NCI-H187 treated with DMSO at 0.1 percent for 48 hours (cell line): ENCODE measurements at places on chromosomes 2 and 18.

- no peak for DNase-seq
Observed at GRCh38 chr2:201280191-201281040, 20.1 kb downstream of the CASP8 start.

DNA sequence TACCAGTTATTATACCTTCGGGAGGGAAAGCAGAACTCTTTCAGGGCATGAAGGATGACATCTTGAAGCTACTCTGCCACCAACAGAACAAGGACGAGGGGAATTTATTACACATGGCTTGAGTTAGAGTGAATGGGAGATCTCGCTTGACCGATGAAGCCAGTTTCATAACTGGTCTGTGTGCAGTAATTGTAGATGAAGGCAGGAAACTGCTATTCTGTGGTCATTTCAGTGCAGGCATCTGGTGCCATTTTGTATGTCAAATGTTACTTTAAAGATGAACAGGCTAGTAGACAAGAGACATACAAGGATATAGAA lies 20.5 kb downstream of the GREB1 start:
- no peak for DNase-seq

- no peak for DNase-seq
Observed at GRCh38 chr2:58921676-58922075, 680.6 kb upstream of the FANCL start.

DNA sequence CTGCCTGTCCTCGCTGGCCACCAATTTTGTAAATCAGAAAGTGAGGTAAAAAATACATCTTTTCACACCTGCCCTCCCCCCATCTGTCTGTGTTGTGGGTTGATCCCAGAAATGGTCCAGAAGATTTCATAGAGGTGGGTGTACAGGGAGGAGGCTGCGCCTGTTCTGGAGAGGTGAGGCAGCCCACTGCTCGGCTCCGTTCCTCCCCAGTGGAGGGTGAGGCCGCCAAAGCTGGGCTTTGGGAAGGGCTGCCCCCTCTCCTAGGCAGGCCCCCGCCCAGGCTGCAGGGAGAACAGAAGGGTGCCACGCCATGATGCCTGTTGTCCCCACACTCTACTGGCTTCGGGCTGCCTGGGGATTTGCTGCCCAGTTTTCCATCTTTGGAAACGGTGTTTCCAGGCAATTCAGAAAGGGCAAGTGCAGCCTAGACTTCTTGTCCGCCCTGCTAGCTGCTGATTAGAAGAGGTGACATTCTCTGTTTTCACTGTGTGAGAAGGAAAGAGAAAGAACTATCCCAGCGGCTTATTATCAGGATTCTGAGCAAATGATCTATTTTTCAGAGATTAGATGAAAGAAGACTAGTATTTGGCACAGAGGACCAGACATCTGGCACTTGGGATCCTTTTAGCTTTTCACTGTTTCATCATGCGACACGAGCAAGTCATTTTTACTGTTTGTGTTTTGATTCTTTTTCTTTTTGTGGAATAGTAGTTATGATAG lies 18.7 kb downstream of the SMARCAL1 start:
- DNase-seq, result no peak

- DNase-seq, result no peak
Observed at GRCh38 chr2:170436077-170436943, 258.4 kb downstream of the MYO3B start.

DNA sequence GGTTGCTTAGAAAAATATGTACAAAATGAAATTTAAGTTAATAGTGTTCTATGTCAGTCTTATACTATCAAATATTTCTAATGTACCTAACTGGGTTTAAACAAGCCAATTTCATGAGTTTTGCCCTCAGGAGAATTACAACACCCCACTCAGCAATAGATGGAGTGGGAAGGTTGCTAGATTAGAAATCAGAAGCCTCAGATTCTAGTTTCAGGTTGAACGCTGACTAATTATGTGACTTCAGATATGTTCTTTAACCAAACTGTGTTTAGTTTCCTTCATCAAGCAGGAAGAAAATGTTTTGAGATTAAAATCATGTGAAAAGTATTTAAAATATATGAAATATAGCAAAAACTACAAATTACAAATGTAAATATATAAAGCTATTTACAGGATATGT lies 133.8 kb upstream of the KCNH7 start:
- no peak for DNase-seq

DNA sequence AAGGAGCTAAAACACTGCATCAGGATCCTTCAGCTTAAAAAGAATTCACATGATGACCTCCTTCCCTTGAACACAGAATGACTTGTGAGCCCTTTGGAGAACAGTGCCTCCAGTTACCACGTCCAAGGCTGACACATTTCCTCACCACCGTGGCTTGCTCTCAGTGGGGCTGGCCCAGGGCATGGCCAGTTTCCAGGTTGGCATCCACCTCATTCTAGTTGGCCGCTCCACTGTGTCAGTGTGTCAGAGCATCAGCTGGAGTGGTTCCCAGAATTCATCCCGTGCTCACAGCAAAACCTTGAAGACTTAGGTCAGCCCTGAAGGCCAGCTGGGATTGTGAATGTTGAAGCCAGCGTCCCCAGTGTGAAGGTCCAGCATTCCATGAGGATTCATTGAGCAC lies 158.5 kb downstream of the INSIG2 start:
- DNase-seq, result no peak

GRCh38 chr2:11343368-11343649 lies 1.1 kb downstream of the ROCK2 start:
- DNase-seq, result no peak

DNA sequence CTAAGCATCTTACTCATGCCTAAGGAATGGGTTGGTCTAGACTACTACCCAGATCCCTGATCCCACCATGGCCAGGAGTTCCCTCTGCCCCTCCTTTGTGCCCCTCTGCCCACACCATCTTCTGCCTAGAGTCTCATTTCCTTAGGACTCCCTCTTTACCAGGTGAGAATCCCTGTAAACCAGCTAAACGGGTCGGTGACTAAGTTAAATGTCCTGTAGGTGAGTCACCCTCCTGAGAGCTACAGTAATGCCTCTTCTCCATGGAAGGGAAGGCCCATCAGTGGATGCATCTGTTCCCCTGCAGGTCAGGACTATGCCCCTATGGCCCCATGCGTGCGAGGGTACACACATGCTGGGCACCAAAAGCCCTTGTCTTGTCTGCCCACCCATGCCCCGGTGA lies 25.4 kb downstream of the PTGR3 start:
- DNase-seq, result no peak

GRCh38 chr18:79197531-79197930 lies 128.3 kb downstream of the ATP9B start:
- DNase-seq, result peak; percentile 48

DNA sequence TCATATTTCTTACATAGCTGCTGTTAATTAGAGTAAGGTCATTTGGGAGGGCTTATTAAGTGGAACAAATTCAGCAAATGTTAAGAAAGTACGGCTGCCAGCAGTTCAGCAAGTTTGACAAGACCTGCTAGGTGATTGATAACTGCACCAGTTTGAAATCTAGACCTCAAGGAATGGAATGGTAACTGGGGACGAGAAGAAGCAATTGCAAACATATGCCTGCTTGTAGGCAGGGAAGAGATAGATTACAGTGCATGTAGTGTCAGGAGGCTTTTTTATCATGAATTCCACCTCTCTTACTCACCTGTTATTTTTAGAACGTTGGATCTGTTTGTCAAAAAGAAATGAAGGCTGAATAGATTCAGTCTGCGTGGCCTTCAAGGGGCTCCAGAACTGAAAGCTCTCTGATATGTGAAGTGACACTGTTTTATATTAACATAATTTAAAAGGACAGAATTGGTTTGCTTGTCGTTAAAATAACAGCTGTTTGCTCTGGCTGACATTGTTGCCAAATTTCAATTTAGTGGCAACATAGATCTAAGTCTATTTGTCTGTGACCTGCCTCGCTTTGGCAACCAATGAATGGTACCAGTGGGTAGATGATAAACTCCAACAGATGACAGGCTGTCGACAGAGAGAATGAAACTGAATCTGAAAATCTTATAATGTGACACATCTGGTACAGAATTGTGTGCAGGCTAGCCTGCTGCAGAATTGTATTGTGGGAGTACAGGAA lies 199.3 kb downstream of the ZNF407 start:
- DNase-seq, result no peak

GRCh38 chr2:38465789-38466127 lies 88.7 kb upstream of the ATL2 start:
- DNase-seq, result no peak

DNA sequence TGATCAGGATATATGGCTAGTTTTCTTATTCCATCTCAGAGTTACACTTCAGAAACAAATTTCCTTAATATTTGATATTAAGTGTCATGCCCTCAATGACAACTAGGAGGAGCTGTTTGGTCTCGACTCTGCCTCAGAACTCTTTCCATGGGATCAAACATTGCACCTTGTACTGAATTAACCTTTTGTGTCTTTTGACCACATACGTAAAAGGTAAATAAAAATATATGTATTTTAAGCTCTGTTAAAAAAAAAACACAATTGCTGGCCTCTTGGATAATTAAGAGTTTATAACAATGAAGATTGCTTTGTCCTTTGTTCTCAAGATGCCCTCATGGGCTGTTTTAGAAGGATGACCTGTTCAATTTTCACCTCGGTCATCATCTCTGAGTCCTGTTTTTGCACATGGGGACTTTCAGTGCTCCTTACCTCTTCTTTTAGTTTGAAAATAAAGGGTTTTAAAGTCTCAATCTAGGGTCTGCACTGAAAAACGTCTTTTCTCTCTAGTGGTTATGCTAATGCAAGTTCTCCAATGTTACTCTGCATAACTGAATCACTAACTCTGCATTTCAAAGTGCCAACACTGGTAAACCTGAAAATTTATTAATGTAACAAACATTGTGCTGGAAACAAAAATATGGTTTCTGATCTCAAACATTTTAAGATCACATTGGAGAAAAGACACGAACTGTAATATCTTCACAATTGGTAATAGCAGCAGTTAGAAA lies 18.8 kb upstream of the FN1 start:
- no peak for DNase-seq

GRCh38 chr2:16568998-16569784 lies 96.4 kb downstream of the CYRIA start:
- DNase-seq, result no peak

DNA sequence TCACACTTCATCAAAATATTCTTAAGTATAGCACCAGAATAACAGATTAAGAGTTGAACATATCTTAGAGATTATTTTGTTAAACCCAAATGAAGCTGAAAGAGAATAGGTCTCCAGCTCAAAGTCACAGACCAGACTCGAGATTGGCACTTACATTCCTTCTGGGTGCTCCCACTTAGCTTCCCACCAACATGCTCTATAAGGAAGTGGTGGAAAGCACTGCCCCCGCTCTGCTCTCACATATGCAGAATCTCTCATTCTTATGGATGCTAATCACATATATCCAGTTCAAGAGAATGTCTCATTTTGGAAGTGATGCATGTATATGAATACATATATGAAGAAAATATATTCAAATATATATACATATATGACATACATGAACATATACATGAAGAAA lies 71.5 kb upstream of the CD226 start:
- DNase-seq, result no peak

- DNase-seq, result no peak
Observed at GRCh38 chr2:85501248-85501647, 37.7 kb upstream of the MAT2A start.

- no peak for DNase-seq
Observed at GRCh38 chr2:63712748-63713147, 124.0 kb downstream of the MDH1 start.

DNA sequence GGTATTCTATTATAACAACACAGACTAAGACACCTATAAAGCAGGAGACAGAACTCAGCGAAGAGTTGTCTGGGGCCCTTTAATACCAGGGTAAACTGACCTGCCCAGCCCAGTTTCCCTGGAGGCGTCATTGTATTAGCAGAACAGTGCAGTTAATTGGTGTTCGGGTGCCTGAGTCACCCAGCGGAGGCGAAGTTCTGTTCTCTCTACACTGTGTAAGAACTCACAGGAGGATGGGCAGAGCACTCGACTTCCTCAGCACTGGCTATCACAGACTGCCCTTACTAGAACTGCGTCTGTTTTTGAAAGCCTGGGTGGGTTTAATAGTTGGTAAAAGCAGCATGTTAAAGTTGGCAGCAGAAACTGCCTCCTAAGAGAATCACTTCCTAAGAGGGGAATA lies 106.5 kb upstream of the ATP8B1 start:
- DNase-seq, result no peak

DNA sequence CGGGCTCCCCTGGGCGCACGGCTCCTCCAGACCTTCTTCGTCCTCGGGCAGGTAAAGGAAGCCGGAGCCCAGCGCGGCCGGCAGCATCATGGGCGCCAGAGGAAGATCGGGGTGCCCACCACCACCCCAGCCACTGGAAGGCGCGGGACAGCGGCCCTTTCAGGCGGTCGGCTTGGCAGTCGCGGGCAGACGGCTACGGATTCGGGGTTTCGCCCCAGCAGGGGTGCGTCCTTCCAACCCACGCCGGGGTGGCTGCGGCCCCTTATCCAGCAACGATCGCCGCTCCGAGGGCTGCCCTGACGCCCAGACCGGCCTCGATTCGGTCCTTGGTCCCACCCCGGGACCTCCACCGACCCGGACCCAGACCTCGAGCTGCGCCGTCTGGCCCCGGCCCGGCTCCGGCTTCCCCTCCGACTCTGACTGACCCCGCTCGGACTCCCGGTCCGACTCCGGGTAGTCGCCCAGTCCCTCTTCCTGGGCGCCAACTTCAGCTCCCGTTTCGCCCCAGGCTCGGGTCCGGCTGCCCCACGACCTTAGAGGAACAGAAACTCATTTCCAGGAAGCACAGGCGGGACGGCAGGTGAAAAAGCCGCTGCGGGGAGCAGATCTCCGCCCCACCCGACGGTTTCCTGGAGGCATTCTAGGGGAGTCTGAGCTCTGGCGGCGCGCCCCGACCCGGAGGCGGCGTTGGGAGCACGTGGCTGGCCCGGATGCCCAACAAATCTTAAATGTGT lies 30.2 kb upstream of the SSB start:
- no peak for DNase-seq

GRCh38 chr2:67290451-67291290 lies 106.5 kb upstream of the ETAA1 start:
- DNase-seq, result no peak

DNA sequence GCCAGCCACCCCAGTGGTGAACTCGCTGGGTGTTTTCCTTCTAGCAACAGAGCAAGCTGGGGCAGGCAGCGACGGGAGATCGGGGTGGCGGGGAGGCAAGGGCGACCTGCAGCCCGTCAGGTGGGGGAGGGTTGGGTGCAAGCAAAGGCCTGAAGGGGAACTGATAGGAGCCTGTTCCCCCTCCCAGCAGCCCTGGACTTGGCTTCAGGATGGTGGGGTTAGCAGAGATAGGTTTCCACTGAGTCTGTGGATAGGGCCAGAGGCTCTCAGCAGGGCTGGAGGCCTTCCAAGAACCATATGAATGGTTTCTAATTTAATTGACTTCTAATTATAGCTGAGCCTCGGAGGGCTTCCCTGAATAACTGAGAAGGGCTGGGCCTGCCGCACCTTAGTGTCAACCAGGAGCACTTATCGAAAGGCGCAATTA lies 55.3 kb downstream of the EDAR start:
- DNase-seq, result no peak

- DNase-seq, result no peak
Observed at GRCh38 chr2:220310451-220310861, 683.0 kb downstream of the SLC4A3 start.

- no peak for DNase-seq
Observed at GRCh38 chr2:239687441-239687840, 286.6 kb upstream of the HDAC4 start.
